Mucosa of descending colon (tissue), 3 donors: ENCODE measurements at places on chromosomes 6 and 20. TPM values are rescaled to one million over a fixed set of nuclear protein-coding genes. Genes with fewer than 3 reads are reported as not detected.
A peak's percentile ranks its signal among the peaks of the same experiment; 100 is the strongest.

DNA sequence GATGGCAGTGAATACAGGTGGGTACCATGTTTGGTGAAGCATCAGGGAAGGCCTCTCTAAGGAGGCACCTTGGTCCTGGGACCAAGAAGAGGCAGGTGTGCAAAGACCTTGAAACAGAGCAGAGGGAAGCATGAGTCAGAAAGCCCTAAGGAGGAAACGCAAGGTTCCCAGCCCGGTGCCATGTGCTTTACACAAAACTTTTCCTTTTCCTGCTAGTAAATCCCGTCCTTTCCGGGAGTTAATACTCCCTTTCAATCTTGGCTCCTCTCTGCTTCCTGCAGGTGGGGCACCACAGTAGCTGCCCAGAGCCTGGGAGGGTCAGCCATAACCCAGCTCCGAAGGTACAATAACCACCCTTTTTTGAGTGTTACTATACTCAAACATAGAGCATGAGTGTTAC is 19.4 kb upstream of the SLC23A2 start:
- no peak for DNase-seq

The CEP57L1 gene
- total RNA-seq, result 15.9 TPM

- no peak for DNase-seq
Observed at GRCh38 chr20:31943052-31943471, 8.8 kb downstream of the PDRG1 start.

The TBXT gene
- total RNA-seq, result not detected

GRCh38 chr6:137815692-137816091 is 51.4 kb upstream of the TNFAIP3 start:
- DNase-seq, result no peak

DNA sequence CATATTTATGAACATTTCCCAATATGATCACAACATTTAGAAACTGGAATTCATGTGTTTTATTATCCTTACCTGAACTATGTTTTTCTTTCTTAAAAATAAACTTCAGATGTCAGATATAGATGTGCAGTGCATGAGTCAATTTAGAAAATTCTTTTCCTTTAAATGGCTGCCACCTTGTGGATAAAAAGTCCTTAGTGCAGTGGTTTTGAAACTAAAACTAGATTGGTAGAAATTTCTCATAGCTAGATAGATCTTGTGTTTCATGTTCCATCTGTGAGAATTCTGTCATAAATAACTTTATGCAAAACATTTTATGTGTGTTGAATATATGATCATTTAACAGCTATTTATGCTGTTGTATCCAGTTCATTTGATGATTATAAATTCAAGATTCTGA is 134.9 kb downstream of the KLHL32 start:
- DNase-seq, result no peak

The PROKR2 gene
- total RNA-seq, result not detected

DNA sequence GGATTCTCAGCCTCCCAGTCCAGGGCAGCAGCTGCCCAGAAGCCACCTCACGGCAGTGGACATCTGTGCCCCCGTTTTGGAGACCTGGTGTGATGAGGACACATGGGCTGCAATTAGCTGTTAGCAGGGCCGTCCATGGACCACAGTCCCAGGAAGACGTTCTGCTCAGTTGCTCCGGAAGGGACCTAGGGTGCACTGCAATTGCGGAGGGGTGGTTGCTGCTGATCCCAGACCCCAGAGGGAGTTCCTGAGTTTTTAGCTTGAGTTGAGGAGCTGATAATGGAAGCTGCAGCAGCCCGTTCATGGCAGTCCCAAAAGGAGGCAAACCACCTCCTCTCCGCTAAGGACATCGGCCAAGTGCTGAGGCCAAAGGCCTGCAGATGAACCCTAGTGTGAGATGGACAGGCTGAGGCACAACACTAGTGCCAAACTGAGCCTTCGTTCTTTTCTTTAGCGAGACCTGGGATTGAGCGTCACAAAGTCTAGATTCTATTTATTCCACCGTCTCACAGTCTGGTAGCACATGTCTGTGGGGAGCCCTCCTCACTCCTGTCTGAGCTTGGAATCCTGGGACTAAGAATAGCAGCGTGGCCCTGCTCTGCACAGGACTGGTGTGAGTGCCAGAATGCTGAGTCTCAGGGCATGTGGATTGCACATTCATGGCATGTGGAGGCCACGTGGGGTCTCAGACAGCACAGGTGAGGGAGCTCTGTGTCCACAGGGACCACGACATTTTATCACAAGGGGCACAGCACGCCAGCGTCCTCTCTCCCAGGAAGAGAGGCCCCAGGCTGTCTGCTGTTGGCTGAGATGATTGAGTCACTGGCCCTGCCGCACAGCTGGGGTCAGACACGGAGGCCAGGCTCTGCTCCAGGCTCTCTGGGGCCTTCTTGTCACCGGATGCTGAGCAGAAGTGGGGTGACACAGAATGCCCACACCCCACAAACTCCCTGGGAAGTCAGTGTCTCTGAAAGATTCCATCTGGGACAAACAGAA is 113.4 kb downstream of the PSMB1 start:
- DNase-seq, result no peak

GRCh38 chr6:166331503-166332415 is 10.6 kb downstream of the SFT2D1 start:
- no peak for DNase-seq

DNA sequence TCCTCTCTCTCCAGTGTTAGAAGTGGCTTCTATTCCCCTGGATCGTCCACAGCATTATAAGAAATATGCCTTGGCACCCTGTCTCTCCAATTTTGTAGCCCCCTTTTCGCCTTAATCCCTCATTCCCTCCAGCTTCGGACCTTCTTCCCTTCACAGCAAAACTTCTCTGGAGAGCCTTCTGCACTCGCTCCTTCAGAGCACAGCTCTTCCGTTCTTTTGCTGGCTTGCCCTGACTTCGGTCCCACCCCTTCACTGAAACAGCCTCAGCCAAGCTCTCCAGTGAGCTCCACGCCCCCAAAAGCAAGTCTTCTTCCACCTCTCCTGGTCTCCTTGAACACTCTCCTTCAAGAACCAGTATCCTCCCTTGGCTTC is 134.7 kb upstream of the RNF24 start:
- DNase-seq, result no peak

DNA sequence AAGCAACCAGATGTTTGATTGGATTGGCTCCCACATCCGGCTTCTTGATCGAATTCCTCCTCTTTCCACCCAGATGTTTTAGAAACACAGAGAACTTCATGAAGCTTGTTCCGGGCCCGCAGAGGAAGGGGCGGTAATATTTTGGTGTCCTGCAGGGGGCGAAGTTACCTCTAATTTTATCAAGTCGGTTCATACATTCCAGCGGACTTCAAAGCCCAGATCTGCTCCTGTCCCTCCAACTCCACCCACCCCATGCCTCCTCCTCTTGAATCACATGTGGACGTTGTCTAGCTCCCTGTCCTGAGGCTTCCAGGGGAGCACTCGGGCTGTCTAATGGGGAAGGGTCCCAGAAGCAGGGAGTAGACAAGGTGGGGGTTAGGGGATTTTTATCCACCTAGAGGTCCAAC is 2.9 kb upstream of the BMP6 start:
- DNase-seq, result peak; percentile 74

- DNase-seq, result no peak
Observed at GRCh38 chr6:18110162-18110561, 12.3 kb downstream of the NHLRC1 start.

The SAPCD1 gene
- 4.3 TPM for total RNA-seq

GRCh38 chr6:41605649-41606048 is 32.6 kb upstream of the MDFI start:
- DNase-seq, result no peak

- no peak for DNase-seq
Observed at GRCh38 chr6:161486361-161487216, 212.7 kb upstream of the AGPAT4 start.

- DNase-seq, result no peak
Observed at GRCh38 chr6:105304366-105304765, 98.5 kb downstream of the PREP start.

GRCh38 chr20:45911486-45912343 is at the start of gene PLTP:
PLTP (minus strand) TSS chr20:45912155; CDS start chr20:45911452, 703 bp downstream.
- DNase-seq, result peak; percentile 71

GRCh38 chr6:11214901-11215300 is 17.6 kb downstream of the NEDD9 start:
- no peak for DNase-seq

DNA sequence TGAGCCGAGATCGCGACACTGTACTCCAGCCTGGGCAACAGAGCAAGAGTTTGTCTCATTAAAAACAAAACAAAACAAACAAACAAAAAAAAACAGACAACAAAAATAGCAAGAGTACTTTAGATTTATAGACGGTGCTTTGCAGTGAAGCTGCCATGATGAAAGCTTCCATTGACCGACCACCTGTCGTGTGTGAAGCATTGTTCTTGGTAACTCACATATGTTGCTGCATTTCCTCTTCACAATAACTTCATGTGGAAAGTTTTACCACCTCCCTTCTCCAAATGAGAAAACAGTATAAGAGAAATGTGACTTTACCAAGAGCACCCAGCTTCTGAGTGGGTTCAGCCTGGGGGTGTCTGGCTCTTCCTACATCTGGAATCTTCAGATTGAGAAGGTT is 56.4 kb upstream of the PTGIS start:
- no peak for DNase-seq

DNA sequence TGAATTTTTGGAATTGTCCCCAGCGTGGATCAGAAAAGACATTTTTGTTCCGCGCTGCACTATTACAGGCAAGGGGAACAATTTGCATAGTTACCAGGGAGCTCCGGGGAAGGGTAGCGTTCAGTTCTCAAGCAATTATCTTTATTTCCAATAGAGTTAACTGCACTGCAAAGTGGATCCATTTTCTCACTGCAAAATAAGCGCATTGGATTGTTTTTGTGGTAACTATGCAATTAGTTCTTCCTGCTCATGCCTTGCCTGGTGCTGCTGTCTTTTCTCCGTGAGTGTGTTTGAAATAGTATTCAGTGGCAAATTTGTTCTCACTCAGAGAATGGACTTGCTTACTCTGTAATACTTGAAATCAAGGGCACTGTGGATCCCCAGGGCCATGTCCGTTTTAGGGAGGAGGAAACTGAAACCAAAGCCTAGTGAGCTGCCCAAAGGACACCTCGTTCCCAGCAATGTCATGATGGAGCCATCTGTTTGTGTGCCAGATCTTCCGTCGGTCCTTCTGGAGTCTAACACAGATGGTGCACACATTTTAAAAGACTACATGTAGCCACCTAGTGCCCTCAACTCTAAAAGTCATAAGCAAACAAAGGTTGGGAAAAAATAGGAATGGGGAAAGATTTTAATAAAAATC is 7.4 kb upstream of the PCK1 start:
- DNase-seq, result no peak

The ANKRD6 gene
- 2.8 TPM for total RNA-seq

The CDH4 gene
- total RNA-seq, result 0.16 TPM

- no peak for DNase-seq
Observed at GRCh38 chr6:52877786-52878185, 31.7 kb downstream of the GSTA3 start.

DNA sequence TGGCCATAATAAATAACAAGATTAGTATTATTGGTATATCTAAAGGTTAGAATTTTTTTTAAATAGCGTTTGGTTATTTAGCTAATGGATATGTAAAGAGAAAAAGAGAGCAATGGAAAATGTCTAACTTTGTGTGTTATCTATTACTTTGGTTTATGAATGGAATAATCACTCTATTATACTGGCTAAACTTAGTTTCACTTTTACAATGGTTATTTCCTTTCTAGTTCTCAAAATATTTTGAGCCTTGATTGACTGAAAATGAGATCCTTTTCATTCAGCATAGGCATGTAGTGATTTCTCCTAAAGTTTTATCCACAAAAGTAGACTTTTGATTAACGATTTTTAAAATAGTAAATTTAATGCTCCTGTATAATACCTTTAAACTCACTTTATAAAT is 51.6 kb upstream of the MLIP start:
- no peak for DNase-seq

The BTN1A1 gene
- not detected for total RNA-seq

- DNase-seq, result no peak
Observed at GRCh38 chr6:128963561-128963960, 80.6 kb downstream of the LAMA2 start.

The ESF1 gene
- total RNA-seq, result 10.0 TPM

DNA sequence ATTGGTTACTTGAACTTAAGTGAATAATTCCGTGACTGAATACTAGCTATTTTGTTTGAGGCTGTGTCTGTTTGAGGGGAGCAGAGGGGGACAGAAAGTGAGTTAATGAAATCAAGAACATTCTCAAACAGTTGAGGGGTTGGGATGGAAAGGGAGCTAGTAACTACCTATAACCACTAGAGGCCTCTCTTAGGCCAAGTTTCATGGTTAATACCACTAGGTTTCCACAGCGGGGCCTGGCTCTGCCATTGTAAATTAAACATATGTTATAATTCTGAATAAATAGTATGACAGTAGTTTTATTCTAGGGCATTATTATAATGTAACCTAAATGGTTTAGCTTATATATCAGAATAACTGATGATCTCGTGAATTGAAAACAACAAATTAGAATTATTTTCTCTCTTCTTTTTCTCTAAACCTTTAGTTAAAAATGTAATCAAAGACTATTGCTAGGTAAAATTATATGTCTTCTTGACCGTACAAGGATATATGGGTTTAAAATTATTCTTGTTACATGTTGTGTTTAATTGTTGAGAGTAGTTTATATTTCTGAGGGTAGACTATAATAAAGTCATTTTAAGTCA is 108.1 kb downstream of the BCKDHB start:
- DNase-seq, result no peak

GRCh38 chr6:54053881-54054391 is 57.3 kb upstream of the MLIP start:
- no peak for DNase-seq

DNA sequence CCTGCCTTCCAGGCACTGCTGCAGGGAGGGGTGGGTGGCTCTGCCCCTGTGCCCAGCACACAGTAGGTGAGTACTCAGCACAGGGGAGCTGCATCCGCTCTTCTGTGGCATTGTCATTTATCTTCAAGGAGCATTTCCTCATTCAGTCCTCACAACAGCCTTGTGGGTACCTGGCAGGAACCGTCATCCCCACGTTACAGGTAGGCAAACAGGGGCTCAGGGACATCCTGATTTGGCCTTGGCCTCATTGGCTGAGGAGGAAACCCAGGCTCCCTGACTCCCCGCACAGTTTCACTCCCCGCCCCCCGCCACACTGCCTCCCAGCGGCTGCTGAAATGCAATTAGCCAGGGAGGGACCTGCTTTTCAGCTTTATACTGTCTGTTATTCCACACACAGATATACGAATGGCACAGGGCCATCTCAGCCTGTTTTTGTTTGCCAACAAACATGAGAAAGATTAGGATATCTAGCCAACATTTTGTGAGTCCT is 24.2 kb upstream of the PNPLA1 start:
- DNase-seq, result peak; percentile 79

DNA sequence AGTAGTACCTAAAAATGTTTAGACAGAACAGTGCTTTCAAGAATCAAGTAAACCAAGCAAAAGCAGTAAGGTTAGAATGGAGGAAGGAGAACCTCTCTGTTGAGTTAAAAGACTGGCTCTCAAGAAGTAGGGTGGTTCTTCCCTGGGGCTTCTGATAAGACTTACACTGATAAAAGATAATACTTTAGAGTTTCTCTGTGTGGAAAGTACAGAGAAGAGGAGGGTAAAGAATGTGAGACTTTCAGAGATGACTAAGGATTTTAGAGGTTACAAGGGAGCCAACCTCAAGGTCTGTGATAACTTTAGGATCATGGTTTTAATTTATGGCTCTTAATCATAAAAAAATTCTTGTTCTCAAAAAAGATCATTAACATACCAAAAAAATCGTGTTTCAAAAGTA is 30.9 kb upstream of the ALDH8A1 start:
- DNase-seq, result no peak

- peak; percentile 65 for DNase-seq
Observed at GRCh38 chr6:128519931-128520435, 416 bp downstream of the PTPRK start.

The APOBEC2 gene
- total RNA-seq, result not detected

- no peak for DNase-seq
Observed at GRCh38 chr20:40009542-40009941, 679.5 kb downstream of the MAFB start.

The FAM83C gene
- 0.13 TPM for total RNA-seq

The KCNG1 gene
- total RNA-seq, result 16.9 TPM

The MYLK4 gene
- 0.43 TPM for total RNA-seq
